ENCODE measurements at places on chromosomes 5 and 9.

- DNase-seq: no peak
Observed at GRCh38 chr9:127810378-127811187, 7.9 kb downstream of the FPGS start.

- DNase-seq: no peak
Observed at GRCh38 chr9:72443855-72444254, 77.6 kb upstream of the TMC1 start.

DNA sequence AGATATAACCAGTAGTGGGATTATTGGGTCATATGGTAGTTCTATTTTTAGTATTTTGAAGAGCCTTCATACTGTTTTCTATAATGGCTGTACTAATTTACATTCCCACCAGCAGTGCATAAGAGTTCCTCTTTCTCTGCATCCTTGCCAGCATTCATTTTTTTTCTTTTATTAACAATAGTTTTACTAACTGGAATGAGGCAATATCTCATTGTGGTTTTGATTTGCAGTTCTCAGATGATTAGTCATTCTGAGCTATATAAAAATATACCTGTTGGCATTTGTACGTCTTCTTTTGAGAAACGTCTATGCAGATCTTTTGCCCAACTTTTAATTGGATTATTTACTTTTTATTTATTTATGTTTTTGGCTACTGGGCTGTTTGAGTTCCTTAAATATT lies 1579.3 kb upstream of the CDH6 start:
- no peak for DNase-seq

DNA sequence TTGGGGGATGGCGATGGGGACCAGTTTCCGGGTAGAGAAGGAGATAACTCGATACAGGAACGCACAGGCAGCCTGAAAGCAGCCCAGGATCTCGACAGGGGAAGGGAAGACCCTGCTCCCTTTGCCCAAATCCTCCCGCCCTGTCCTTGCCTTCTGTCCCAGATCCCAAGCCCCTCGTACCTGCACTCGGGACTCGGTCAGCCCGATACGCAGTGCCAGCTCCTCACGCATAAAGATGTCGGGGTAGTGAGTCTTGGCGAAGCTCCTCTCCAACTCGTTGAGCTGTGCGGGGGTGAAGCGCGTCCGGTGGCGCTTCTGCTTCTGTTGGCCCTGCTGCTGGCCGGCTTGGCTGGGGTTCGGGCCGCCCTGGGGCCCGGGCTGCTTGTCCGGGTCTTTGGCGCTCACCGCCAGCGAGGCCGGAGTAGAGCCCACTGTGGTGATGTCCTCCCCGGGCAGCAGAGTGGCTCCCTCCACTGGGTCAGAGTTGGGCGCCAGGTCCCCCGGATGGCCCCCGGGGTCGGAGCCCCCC lies 1.8 kb downstream of the OTP start:
- DNase-seq: no peak

DNA sequence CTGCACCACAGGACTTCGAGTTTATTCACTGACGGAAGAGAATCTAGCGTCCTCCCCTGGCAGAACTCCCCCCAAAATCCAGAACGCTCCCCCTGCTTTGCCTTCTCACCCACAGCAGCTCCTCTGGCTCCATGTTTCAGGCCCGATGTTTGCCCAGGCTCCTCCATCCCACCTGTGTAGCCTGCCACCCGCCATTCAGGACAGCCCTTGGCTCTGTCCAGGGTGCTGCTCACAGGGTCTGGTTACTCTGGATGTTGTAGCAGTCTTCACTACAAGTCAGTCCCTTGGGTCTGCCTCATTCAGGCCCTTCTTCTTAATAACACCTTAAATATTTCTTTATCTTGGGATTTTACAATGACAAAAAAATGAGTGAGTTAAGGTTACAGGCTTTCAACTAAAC lies 41.3 kb upstream of the SV2C start:
- no peak for DNase-seq

- DNase-seq: no peak
Observed at GRCh38 chr5:81232464-81233079, 550 bp upstream of the CKMT2 start.

DNA sequence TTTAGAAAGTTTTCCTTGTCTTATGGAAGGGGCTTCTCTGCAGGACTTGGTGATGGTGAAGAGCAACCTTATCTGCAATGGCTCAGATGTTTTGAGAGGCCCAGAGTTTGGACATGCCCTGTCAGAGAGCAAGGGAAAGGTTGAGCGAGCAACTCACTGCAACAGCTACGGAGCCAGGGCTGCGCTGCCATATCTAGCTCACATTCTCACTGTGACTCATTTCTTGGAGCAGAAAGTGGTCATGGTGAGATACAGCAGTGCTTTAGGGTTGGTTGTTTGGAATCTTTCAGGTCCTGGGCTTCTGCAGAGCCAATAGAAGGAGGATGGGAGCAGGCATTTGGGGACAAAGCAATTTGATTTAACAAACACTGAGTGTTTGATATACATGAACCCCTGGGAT lies 12.3 kb downstream of the GLRA1 start:
- no peak for DNase-seq

GRCh38 chr5:110031402-110032140 lies 341.8 kb downstream of the MAN2A1 start:
- DNase-seq: no peak

- DNase-seq: no peak
Observed at GRCh38 chr9:121656941-121657470, 5.6 kb downstream of the DAB2IP start.

DNA sequence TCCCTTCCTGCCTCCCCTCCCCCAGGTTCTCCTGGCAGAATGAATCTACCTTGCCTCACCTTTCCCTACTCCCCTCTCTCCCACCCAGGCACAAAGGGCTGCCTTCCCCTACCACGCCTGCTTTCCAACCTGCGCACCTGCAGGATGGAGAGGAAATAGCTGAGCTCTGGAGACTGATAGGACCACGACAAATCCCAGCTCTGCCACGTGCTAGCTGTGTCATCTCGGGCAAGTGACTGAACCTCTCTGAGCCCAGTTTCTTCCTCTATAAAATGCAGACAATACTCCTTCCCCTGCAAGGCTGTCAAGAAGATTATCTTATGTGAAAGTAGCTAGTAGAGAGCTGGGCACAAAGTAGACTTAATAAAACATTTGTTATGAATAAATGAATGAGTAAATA lies 31.2 kb upstream of the PTGS1 start:
- no peak for DNase-seq

GRCh38 chr5:100693481-100693880 lies 158.3 kb downstream of the FAM174A start:
- no peak for DNase-seq

GRCh38 chr5:181205761-181206649 lies 1.0 kb upstream of the TRIM7 start:
- DNase-seq: no peak

GRCh38 chr5:36416605-36417004 lies 114.9 kb upstream of the RANBP3L start:
- DNase-seq: no peak

DNA sequence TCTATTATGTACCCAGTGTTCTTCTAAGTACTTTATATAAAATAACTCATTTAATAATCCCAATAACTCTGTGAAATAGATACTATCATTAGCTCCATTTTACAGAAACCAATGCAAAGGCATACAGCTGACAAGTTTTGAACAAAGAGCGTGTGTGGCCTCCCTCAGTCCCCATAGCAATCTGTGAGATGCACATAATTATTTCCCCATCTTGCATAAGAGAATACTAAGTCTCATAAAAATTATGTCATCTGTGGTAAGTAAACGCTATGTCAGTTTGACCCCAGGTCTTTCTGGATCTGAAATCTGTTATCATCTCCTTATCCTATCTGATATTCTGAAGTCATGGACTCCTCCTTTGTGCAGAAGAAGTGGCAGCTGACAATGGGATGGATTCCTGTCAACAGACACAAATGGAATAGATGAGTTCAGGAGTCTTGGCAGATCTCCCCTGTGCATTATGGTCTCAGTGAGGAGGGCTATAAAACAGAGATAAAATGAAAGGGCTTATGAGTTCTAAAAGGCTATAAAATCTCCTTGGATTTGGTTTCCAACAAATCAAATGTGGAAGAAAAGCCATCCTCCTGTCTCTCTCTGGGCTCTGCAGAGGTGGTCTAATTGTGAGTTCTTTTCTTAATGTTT lies 162.5 kb upstream of the TLE4 start:
- DNase-seq: no peak

GRCh38 chr9:4967523-4967922 lies 17.5 kb upstream of the JAK2 start:
- DNase-seq: no peak

DNA sequence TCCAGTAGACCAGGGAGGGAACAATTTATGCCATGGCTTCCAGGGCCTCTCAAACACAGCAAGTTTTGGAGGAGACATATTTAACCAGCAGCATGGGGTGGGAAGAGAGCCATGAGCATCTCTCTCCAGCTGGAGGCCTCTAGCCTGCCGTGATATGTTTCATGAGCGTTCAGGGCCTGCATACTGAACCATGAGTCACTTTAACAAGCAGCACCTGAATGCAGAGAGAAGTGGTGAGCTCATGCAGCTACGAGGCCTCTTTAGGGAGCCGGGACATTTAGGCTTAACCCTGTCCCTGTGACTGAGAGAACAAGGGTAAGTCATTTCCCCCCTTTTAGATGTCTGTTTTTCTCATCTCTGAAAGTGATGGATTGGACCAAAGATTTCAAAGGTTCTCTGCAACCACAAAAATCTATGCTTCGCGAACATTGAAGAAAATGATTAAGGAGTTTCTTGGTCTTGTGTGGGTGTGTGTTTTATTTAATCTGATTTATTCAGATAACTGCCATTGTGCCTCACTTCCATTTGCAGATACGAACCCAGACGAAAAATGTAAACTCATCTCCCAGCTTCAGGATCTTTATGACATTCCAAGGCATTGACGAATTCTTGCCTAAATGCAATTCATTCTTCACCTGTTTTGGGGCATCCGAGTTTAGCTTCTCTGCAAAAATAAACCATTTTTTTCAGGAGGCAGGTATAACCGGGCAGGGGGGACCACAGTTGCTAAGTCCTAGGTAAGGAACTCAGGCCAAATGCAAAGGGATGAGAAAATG lies 157.0 kb downstream of the GABBR2 start:
- peak; percentile 50 for DNase-seq

- DNase-seq: no peak
Observed at GRCh38 chr5:35803191-35803651, 53.5 kb upstream of the IL7R start.

- no peak for DNase-seq
Observed at GRCh38 chr9:95516221-95516733, 494 bp downstream of the PTCH1 start.

- DNase-seq: no peak
Observed at GRCh38 chr9:16598316-16598715, 272.2 kb downstream of the BNC2 start.

DNA sequence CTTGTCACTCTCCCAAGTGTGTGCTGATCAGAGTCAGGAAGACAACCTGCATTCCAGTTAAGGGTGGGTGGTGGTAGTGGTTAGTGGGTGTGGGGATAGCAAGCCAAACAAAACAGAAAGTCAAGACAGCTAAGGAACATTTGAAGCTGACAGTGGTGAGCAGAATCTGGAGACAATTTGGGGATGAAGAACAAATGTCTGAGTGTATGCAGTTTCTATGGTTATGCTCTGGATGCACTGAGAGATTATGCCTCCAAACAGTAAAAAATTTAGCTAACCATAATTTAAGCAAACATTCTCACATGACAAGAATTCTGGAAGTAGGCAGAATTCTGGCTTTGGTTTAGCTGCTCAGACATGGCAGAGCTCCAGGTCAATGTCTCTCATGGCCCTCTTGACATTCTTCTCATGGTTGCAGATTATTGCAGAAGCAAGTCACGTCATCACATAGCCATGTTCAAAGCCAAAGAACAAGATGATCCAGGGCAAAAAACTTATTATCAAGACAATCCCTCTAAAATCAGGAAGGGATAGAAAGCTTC lies 148.7 kb downstream of the LURAP1L start:
- peak; percentile 93 for DNase-seq

- peak; percentile 52 for DNase-seq
Observed at GRCh38 chr5:176438959-176439757, 9.0 kb upstream of the FAF2 start.

DNA sequence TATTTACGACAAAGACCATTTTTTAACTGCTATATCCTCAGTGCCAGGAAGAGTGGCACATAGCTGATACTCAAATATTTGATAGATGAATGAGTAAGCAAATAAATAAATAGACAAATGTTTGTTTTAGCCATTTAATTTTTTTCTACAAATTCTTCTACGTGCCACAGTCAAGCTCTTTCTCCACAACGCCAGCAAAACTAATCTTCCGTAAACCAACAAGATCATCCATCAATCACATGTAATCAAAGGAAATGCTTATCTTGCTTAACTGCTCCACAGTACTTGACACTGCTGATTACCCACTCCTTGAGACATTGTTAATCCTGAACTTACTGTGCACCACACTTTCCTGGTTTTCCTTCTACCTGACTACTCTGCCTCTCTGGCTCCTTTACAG lies 136.7 kb downstream of the EDIL3 start:
- no peak for DNase-seq

DNA sequence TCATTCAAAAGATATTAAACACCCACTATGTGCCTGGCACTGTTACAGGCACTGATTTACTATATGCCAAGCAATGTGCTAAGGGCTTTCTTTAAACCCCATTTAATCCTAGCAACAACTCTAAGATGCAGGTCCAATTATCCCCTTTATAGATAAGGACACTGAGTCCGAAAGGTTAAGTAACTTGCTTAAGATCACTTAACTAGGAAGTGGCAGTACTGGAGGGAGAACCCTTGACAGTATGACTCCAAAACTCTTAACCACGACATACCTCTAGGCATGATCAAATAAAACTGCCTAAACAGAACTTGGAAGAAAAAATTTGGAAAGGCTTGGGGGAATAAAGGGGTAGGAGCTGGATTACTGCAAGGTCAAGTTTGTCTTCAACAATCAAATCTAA lies 1.7 kb downstream of the RAB14 start:
- DNase-seq: no peak

DNA sequence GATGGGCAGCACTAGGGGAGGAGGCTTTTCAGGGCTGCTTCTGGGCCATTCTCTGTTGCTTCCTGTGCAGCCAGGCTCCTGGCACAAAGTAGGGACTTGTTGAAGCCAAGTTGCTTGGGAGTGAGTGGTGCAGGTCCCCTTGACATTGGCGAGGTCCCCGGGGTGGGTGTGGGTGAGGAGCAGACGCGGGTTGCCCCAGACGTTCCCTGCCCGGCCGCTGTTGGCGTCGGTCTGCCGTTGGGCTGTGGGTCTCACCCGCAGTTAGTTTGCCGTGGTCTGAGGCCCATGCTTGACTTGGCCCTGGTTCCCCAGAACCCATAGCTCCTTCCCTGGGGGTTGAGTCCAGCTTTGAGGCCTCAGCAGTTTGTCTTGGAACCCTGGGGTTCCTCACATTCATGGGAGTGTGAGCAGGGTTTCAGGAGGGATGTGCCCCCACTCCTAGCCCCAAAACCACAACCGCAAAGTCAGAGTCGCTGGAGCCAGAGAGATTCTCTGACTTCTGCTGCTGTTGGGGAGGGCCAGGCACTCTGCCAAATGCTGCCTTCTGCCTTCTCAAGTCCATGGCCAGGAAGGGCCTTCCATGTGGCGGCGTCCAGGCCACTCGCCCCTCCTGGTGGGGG lies 77.5 kb downstream of the RXRA start:
- DNase-seq: peak; percentile 47

GRCh38 chr5:9924614-9925013 lies 294.5 kb upstream of the TAS2R1 start:
- DNase-seq: peak; percentile 92
